M059J (cell line): ENCODE measurements at places on chromosomes 2 and 18. TPM values are rescaled to one million over a fixed set of nuclear protein-coding genes. Genes with fewer than 3 reads are reported as not detected.

PROM2 gene
- 2.9 and 3.6 TPM in 2 replicates for total RNA-seq

GALR1 gene
- total RNA-seq: not detected in 2 replicates

HRH4 gene
- total RNA-seq: not detected in 2 replicates

RPRM gene
- 0.27 and 0.34 TPM in 2 replicates for total RNA-seq

DNA sequence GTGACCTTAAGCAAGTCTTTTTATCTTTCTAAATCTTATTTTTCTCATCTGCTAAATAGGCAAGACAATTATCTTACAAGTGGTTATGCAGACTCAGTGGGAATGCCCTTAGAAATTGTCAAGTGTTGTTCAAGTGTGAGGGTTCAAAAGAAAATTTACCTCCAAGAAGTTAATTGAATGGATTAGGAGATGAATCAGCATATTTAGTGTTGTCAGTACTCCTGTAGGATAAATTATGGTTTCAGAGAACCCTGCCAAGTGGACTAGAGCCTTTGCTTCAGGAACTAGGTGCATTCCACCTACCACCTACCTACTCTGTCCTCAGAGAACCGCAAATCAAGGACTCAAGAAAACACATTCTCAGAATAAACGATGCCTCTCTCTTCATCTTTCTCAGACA lies 69.8 kb upstream of the KCTD1 start:
- DNase-seq: peak; percentile 45

SP140 gene
- total RNA-seq: 2.0 and 11.8 TPM in 2 replicates

DNA sequence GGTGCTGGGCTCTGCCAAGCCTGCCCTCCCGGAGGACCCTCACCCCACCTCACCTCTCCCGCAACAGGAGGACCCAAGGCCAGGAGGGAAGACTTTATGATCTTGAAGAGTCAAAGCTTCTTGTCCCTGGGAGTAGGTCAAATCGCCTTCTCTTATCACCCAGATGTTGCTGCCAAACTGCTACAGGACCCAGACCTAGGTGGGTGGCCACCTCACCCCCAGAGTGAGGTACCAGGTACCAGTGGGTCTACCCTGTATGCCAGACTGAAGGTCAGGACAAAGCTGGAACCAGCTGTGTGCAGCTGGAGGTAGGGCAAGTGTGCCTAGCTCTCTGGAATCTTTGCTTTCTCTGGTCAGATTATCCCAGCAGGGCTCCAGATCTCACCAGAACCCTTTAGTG lies 197.2 kb downstream of the ZFP36L2 start:
- DNase-seq: no peak

RESP18 gene
- not detected in 2 replicates for total RNA-seq

C2orf80 gene
- total RNA-seq: not detected in 2 replicates

- DNase-seq: peak; percentile 49
Observed at GRCh38 chr2:144780983-144781382, 261.1 kb upstream of the ZEB2 start.

DNA sequence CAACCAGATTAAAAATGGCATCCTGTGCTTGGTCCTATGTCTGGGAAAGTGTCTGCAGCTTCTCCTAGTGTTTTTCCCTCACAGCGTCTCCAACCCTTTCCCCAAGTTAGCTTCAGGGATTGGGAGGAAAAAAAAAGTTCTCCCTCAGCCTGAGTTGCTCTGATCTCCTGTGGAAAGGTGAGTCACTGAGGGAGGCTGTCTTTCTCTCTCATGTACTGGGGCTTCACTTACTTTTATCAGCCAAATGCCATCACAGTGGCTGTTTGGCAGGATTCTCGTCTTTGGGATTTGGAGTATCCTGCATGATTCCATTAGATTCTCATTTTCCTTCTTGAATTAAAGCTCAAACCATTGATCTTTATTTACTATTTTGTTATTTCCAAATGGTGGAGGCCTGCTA lies 18.1 kb downstream of the GTF2A1L start:
- peak; percentile 1 for DNase-seq

ESPNL gene
- total RNA-seq: not detected in 2 replicates

DNA sequence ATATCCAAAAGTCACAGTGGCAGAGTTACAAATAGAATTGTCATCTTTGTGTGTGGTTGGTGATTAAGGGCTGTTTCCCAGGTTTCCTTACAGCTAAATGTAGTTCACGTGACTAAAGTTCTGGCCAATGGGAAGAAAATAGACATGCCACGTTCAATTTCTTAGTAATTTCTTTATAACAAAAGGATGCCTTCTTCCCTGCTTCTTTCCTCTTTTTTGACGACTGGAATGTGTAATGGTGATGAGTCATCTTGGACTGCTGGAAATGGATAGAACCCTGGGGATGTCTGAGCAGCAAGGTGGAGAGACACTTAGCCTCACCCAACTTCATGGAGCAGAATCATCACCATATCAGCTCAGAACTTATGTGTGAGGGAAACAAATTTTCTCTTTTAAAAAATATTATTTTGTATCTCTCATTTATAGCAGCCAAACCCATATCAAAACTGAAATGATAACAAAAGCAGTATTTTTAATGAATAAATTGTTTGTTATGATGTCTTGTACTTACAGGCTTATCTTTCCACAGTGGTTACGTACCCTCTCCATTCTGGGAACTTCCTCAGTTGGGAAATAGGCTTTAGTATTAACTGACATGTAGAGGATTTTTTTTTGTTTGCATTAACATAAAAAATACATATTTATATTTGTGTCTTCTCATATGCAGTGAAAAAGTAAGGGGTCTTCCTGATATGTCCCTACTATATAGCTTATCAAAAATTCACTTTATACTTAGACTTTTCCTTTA lies 91.1 kb upstream of the CDH2 start:
- peak; percentile 80 for DNase-seq

SLC38A11 gene
- 0.44 and 0.62 TPM in 2 replicates for total RNA-seq

- peak; percentile 75 for DNase-seq
Observed at GRCh38 chr2:85728883-85729824, 24.6 kb upstream of the ATOH8 start.

DNA sequence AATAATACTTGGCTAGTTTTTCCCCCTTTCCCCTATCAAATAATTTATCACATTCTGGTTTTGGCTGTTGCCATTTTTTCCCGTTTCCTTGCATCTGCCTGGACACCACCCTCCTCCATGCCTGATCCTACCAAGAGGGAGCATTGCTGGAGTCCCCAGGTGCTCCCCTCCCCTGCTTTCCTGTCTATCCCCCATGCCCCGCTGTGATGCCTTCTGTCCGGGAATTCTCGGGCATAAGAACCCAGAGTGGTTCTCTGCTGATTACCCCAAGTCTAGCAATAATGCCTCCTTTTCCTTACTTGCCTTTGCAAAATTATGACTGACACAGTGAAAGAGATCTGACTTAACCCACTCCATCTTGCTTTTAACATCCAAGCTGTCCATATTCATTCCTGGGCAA lies 248.0 kb upstream of the PXDN start:
- DNase-seq: no peak

MBD5 gene
- 6.1 and 11.4 TPM in 2 replicates for total RNA-seq

GRCh38 chr2:235960011-235960715 lies 208.0 kb downstream of the GBX2 start:
- no peak for DNase-seq

- DNase-seq: no peak
Observed at GRCh38 chr2:15927551-15928218, 12.7 kb upstream of the MYCN start.

SPTBN1 gene
- total RNA-seq: 46.5 and 88.8 TPM in 2 replicates

DNA sequence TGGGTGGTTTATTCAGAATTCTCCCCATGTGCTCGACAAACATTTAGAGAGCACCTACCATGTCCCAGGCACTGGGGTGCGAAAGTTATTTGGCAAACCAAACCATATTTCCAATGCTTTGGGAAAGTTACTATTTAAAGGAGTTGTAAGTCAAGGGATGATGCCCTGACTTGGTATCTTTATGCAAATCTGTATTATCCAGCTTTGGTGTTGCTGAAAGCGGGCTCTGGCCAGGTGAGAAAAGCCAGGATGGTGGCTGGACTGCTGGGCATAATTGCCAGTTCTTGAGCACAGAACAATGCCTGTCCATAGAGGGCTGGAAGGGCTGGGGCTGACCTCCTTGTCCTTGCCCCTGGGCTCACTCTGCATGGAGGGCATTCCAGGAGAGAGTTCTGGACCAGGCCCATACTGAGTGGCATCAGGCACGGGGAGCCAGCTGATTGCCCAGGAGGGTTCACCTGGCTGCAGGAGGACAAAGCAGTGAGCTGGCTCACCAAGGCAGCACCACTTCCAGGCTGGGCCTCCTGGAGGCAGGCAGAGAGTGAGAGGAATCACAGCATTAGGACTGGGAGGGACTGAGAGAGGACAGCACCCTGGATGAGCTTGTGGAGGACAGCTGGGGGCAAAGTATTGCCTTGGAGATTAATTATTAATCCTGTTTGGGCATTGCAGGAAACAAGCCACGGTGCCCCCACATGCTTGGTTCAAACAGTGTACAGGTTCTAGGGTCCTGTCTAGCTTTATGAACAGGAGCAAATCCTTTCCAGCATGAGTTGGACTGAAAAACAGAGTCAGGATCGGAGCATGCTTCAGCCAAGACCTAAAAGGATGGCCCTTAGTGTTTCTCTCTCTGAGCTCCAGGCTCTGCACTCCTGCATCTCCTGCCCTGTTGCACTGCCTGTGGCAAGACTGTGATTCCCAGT lies 7.1 kb downstream of the KHK start:
- no peak for DNase-seq
